ENCODE measurements at places on chromosomes 3 and 15. TPM values are rescaled to one million over a fixed set of nuclear protein-coding genes. Genes with fewer than 3 reads are reported as not detected.

TRIM59 gene
- 4.2 TPM for total RNA-seq

GPR15 gene
- 1.2 TPM for total RNA-seq

- DNase-seq: no peak
These were observed 1006.5 kb downstream of the TBL1XR1 start for GRCh38 chr3:176190755-176191154.

DNA sequence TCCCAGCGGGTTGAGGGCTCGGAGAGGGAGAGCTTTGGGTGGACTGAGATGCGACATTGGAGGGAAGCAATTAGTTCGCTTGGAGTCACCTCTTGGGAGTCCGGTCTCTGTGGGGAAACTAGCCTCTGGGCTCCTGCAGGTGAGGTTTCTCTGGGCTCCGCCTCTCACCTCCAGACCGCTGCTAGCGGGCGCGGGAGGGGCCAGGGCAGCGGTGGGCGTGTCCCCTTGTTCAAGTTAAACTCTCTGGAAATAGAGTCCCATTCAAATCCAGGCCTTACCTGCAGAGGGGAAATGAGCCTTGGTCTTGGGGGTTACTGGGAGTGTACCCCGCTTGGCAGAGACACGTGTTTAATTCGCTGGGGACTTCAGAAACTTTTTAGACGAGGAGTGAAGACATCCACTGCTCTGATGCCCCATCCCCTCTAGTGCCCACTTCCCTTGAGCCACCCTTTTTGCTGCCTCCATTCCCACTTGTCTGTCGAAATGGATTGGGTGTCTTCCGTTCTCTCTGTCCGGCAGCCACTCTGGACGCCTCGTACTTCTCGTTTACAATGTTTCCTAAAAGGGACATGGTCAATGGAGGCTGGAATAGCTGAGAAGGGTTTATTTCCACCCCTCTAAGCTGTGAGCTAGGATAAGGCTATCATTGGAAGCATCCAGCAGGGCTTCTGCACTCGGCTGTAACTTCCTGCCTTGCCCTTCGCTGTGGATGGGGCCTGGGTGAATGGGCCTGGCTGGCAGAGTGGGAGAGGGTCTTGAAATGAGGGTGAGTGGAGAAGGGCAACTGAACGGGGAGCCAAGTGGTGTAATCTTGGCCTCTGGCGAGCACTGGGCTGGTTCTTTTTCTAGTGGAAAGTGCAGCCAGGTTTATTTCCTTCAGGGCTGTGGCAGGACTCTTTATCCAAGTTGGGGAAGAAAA lies 1.1 kb downstream of the MITF start:
- peak; percentile 39 for DNase-seq

Data from lung (tissue), 17 donors.